ENCODE measurements at places on chromosomes 3 and 15. TPM values are rescaled to one million over a fixed set of nuclear protein-coding genes. Genes with fewer than 3 reads are reported as not detected.
A peak's percentile ranks its signal among the peaks of the same experiment; 100 is the strongest.

- no peak for DNase-seq
Measured at GRCh38 chr15:81117136-81117535, 16.9 kb upstream of the CFAP161 start.

GRCh38 chr3:123271466-123272159, 69.9 kb downstream of the SEC22A start:
- no peak for DNase-seq

- DNase-seq: no peak
Measured at GRCh38 chr15:34739346-34739745, 15.5 kb downstream of the GJD2 start.

DNA sequence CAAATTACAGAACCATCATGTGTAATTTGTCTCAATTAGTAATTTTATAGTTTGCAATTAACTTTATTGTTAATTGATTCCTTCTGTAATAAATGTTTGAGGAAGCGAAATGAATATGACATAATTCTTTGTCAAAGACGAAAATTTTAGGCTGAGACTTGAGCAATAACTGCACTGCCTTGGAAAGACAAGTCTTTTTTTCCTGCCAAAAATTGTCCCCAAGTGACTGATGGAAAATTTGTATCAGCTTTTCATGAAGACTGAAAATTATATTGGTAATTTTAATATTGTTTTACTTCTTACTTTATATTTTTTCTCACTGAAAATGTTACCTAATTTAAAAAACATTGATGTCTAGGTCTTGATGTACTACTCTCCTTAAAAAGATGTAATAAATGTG, 622.6 kb downstream of the NLGN1 start:
- peak; percentile 34 for DNase-seq

DNA sequence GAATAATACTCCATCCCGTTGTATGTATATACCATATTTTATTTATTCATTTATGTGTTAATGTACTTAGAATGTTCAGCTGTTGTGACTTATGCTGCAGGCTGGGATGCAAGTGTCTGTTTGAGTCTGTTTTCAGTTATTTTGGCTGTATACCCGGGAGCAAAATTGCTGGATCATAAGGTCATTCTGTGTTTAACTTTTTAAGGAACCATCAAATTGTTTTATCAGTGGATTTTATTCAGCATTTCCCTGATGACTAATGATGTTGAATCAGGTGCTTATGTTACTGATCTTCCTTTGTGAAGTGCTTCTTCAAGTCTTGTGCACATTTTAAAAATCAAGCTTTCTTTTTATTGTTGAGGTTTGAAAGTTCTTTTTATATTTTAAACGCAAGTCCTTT, 118.1 kb downstream of the SLC25A26 start:
- no peak for DNase-seq

DNA sequence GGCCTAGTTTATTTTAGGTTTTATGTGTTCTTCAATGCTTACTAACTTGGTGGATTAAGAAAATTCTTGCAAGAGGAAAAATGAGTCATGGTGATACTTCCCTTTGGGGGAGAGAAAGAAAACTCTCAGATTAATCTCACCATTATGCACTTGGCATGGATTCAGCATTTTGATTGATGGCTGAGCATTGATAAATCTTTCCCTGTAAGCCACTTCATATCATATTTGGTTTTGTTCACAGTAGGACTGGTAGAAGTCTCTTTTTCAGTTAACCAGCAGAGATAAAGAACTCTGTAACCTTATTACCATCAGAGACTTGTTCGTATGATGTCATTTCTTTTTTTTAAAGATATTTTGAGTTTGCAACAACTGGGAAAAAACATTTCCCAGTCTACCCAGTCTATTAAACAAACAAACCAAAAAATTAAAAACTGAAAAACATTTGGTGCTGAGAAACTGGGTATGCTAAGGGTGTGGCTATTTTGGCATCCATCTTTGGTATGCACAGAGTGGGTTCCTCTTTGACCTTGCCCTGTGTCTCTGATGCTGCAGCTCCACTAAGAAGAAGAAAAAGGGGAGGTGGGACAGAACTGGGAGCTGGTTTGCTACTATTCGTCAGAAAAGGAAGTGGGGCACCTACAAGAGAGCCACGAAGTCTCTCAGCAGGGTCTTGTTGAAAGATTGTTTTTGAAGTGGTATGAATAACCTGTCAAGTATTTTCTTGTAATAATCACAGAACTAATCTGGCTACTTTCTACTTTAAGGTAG, 17.2 kb downstream of the TMOD3 start:
- DNase-seq: no peak

GRCh38 chr15:63197626-63198025, 8.2 kb downstream of the RAB8B start:
- DNase-seq: no peak

DNA sequence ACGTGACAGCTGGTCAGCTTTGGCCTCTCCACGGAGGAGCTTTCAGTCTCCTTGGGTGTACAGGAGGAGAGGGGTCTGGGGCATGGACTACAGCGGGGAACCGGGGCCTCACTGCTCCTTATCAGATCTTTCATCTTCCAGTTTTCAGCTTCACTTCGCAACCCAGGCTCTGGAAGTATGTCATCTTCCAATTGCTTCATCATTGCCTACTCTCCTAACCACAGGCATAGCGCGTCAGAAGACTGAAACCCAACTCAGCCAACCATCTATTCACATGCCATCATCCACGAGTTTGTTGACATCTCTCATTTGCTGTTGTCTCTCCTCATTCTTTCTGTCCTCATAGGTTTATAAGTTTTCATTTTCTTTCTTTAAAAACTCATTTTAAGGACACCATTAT, 119.5 kb downstream of the MYLK start:
- no peak for DNase-seq

GRCh38 chr3:143439817-143440216, 320.2 kb downstream of the CHST2 start:
- no peak for DNase-seq

DNA sequence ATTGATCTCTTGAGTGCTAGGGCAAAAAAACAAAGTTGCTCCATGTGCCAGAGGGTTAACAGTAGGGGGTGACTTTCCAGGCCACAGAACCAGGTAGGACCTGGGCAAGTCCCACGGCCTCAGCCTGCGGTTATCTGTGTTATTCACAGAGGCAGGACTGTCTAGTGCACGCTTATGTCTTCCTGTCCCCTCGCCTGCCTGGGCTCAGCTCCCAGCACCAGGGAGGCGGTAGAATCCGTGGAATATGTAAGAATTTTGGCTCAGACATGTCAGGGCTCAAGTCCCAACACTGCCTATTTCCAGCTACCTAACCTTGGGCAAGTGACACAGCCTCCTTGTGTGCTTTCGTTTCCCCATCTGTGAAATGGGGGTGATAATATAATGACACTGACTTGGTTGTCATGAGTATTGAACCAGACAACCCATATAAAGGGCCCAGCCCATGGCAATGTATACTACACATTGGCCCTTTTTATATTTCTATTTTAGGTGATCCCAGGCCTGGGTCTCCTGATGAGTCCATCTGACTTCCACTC, 44.3 kb upstream of the FLNB start:
- no peak for DNase-seq

DNA sequence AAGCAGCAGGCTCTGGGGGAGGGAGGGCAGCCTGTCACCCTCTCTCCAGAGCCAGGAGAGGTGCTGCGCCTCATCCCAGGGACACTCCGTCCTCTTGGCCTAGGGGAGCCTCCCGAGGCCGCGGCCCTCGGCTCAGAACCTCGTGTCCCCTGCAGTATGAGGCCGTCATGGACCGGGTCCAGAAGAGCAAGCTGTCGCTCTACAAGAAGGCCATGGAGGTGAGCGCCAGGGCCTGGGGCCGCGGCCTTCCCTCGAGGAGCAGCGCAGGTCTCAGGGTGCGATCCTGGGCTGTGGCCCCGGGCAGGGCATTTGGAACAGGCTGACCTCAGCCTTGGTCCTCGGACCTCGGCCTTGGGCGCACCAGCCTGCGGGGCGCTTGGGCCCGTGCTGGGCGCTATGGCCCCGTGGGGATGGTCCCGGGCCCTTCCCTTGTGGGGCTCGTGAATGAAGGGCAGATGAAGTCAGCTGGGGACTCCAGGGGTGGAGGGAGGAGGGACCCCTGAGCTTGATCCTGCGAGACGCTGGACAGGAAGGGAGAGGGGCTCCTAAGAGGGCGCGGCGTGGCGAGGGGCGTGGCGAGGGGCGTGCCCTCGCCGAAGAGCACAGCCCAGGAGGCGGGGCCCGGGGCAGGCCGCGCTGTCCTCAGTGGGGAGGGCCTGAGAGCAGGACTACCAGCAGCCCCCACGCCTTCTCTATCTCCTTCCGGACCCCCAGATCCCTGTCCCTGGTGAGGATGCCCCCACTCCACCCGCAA, 32.9 kb downstream of the PSTPIP1 start:
- no peak for DNase-seq

DNA sequence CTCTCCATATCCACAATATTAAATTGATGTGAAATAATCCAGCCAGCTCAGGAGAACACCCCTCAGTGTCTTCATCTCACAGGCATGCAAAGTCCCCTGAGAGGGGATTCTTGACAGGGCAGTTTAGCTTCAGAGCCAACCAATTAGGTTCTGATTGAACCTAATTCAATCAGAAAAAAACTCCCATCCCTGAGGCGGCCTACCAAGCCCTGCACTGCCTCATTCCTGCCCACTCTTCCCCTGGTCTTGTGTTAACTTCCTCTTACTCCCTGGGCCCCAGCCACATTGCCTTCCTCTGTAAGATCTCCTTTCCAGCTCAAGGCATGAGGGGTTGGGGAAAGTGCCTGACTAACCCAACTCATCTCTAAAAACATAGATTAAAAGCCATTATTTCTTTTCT, 46.1 kb downstream of the FRMD4B start:
- DNase-seq: no peak

DNA sequence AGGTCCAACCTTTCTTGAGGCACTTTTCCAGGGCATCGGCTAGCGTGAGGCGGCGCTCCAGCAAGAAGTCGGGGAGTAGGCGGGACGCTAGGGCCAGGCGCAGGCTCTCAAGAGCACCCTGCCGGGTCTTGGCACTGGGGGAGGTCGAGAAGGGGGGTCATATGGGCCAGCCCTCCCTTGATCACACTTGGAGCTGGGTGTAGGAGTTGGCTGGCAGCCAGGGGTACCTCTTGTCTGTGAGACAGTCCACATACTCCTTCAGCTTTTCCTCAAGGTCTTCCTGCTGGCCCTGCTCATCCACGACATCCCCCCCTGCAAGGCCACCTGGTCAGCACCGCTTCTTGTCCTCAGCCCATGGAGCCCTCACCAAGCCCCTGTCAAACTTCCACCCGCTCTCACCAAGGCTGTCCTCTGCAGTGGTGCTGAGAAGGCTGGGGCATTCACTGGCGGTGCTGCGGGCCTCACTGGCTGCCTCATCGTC, 2.0 kb downstream of the IFRD2 start:
- DNase-seq: no peak

DNA sequence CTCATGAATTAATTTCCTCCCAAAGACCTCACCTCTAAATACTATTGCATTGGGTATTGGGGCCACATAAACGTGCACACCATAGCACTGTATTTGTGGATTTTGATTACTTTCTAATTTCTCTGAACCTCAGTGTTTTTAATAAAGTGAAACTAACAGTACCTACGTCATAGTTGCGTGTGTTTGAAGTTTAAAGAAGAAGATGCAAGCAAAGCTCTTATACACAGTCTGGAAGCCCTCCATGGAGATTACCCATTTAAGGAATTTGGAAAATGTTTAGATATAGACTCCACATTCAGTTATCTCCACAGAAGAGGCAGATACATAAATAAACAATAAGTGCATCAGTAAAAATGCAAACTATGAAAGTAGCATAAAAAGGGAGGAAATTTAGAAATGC, 581.1 kb upstream of the GBE1 start:
- no peak for DNase-seq

DNA sequence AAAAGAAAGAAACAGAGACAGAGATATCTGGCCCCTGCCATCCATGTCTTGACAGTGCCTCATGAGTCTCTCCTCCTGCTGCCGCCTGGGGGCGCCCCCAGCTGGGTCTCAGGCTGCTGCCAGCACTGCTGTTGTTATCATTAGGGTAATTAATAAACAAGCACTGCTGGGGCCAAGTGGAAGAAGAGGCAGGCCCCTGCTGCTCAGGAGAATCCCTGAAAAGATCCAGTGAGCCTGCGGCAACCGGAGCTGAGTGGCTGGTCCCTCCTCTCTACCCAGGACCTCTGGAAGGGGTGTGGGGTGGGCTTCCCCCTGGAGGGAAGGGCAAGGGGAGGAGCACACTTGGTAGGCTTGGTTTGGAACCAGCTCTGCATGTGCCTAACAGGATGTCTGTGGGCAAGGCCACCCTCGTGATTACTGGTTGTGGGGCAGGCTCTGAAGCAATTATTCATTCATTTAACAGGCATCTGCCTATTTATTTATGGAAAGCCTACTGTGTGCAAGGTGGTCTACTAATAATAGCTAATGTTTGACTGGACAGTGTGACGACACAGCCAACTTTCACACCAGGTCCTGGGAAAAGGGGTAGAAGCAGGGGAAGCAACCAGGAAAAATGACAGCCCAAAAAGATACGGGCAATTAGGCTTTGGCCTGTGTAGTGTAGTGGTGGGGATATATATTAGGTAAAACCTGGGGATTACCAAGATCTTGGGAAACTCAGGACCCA, 1.2 kb upstream of the TYRO3 start:
- DNase-seq: peak; percentile 56

DNA sequence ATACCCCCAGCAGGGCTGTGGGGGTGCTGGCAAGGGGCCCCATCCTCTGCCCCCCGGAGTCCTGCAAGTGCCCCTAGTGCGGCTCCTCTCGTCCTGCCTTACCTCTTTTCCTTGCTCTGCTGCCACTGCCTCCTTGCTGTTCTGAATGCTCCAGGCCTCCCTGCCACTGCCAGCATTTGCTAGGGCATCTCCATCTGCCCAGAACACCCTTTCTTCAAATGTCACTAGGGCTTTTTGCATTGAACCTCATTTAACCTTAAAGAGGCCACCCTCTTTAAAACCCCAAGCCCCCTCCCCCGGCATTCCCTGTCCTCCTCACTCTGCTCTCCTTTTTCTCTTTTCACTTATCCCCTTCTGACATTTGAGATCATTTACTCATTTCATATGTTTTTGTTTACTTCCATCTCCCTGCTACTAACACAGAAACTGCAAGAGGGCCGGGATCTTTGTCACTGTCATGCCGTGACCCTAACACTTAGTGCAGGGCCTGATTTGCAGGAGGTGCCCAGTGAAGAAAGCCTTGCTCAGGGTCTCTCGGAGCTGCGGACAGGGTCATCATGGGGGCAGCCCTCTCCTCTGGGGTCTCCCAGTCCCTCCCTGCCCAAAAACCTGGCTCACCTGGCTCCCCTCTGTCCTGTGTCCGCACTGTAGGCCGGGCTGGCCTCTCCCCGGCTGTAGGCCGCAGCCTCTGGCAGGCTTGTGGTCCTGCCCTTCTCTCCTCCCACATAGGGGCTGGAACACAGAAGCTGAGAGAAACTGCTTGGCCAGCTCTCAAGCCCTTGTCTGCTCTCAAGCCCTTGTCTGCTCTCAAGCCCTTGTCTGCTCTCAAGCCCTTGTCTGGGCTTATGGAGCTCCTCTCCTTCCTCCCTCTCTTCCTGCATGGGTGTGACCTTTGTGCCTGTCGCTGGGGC, at the start of gene ACOX2:
ACOX2 (minus strand) TSS at position 690 of the 911 bp plus-strand sequence. CDS start 2,084 bp downstream, outside the sequence.
- peak; percentile 88 for DNase-seq

- no peak for DNase-seq
Measured at GRCh38 chr15:90603893-90604292, 74.2 kb downstream of the CRTC3 start.

TRAT1 gene
- not detected for polyA plus RNA-seq

COL6A5 gene
- polyA plus RNA-seq: not detected

APOD gene
- 36.5 TPM for polyA plus RNA-seq

BNC1 gene
- 2.2 TPM for polyA plus RNA-seq

PLCB2 gene
- 7.9 TPM for polyA plus RNA-seq

SLC22A13 gene
- 0.18 TPM for polyA plus RNA-seq

RLBP1 gene
- polyA plus RNA-seq: 0.30 TPM

GOLGA8Q gene
- polyA plus RNA-seq: 0.81 TPM
